ENCODE measurements at places on chromosomes 3 and 15.

GRCh38 chr3:125350597-125350996 is 24.5 kb downstream of the ZNF148 start:
- DNase-seq, result peak; percentile 12

DNA sequence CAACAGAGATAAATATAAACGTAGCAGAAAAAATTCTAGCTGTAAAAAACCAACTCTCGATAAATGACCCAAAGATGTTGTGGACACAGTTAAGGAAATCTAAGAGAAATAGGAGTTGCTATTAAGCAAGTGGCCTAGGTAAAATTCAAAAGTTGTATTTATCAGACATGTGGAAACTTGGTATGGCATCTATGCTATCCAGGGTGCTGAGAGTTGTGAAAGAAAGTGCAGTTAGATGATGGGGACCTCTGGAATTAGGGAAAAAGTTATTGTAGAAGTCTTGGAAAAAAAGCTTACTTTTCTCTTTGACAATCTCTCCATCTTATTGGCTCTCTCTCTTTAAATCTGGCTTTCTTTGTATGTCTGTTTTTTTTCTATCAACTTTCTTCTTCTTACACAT is 1090.9 kb downstream of the TBL1XR1 start:
- no peak for DNase-seq

DNA sequence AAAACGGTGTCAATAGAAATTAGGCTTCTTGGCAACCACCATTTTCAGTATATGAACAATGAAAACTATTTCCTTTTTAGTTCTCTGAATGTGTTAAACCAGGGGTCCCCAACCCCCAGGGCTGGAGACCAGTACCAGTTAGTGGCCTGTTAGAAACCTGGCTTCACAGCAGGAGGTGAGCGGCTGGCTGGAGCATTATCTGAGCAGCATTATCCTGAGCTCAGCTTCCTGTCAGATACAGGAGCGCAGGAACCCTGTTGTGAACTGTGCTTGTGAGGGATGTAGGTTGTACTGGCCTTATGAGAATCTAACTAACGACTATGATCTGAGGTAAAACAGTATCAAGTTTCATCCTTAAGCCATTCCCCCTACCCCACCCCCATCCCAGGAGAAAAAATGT is 328.7 kb downstream of the ZBBX start:
- DNase-seq, result no peak

DNA sequence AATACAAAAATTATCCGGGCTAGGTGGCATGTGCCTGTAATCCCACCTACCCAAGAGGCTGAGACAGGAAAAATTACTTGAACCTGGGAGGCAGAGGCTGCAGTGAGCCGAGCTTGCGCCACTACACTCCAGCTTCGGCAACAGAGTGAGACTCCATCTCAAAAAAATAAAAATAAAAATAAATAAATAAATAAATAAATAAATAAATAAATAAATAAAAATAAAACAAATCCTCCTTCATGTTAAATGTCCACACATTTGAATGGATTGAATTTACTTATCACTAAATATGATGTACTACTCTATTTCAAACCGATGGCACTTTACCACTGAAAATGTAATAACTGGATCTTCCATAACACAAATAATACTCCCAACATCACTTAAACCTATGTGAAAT is 36.3 kb downstream of the ZBTB20 start:
- no peak for DNase-seq

DNA sequence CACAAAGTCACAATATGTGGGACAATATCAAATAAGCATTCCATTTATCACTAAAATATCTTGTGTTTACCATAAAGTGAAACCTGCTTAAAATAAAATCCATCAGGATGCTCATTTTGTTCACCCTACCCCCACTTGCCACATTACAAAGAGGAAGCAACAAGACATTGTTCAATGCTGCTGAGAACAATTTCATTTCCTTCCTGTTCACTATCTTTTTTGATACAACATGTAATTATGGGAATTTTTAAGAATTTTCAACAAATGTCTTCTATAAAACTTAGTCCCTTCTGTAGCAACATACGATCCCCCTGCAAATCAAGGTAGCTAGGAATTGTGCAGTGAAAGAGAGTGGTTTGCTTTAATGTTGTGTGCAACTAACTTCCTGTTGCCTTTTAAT is 34.9 kb upstream of the GPR160 start:
- no peak for DNase-seq

DNA sequence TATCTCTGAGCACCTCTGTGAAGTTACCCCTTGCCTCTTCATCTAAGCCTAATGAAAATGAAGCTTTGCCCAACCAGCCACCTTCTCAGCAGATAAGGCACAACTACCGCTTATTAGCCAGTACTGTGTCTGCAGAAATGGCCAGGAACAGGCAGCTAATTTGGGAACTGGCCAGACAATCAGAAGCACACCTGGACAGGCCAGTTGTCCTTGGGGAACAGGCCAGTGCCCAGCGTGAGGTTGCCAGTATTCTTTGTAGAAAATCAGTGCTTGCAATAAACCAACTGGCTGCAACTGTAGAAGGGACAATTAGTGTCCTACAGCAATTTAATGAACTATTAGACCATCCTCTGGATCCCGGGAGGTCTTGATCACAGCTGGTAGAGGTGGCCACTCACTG is 10.4 kb upstream of the TMEM87A start:
- no peak for DNase-seq

DNA sequence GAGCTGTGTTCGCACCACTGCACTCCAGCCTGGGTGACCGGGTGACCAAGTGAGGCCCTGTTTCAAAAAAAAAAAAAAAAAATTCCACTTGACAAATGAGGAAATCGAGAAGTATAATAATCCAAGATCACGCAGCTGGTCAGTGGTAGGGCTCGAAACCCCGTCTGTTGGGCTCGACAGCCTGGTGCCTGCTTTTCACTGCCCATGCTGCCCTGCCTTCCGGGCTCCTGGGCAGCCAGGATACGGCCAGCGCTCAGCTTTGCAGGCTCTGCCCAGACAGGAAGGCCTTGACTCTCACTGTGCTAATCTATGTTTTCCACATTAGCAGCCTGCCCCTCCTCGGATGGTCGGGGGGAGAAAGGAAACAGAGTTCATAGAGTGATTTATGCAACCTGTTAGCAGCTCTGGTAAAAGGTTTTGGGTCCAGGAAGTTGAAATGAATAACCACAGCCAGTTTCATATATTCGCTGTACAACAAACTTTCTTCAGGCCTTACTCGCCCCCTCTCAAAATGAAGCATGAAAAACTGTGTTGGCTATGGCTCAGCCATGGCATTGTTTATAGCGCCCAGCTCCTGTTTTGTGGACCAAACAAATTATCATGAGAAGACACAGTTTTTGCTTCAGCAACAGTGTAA is 108.8 kb downstream of the XXYLT1 start:
- no peak for DNase-seq
